Heart right ventricle (tissue), 16 donors: ENCODE measurements at places on chromosomes 16 and 17. TPM values are rescaled to one million over a fixed set of nuclear protein-coding genes. Genes with fewer than 3 reads are reported as not detected.

GRCh38 chr17:63364387-63364786, 81.7 kb downstream of the CYB561 start:
- no peak overlapping the region for H3K27ac ChIP-seq
- H3K27me3 ChIP-seq: no peaks in the 10 kb centered on the region
- no peak overlapping the region for H3K4me3 ChIP-seq
- no peaks in the 10 kb centered on the region for H3K4me1 ChIP-seq
- no peak for DNase-seq

Gene GPR139
- not detected for total RNA-seq

GRCh38 chr16:60605176-60605575, 1431.1 kb downstream of the CDH8 start:
- no peak overlapping the region for H3K27ac ChIP-seq
- H3K4me3 ChIP-seq: no peak overlapping the region
- no peak for DNase-seq
- no peaks in the 10 kb centered on the region for H3K4me1 ChIP-seq

DNA sequence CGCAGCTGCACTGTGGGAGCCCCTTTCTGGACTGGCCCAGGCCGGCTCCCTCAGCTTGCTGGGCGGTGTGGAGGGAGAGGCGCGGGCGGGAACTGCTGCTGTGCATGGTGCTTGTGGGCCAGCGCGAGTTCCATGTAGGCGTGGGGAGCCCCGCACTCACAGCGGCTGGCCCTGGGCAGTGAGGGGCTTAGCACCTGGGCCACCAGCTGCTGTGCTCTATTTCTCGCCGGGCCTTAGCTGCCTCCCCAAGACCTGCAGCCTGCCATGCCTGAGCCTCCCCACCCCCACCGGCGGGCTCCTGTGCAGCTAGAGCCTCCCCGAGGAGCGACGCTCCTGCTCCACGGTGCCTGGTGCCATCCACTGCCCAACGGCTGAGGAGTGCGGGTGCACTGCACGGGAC, 1.7 kb downstream of the MTHFSD start:
- no peak overlapping the region for H3K27ac ChIP-seq
- H3K36me3 ChIP-seq: peaks cover 38% of the 10 kb centered on the region
- DNase-seq: no peak

GRCh38 chr17:1913702-1914101, 83.9 kb downstream of the RPA1 start:
- H3K27ac ChIP-seq: no peak overlapping the region
- DNase-seq: no peak
- no peaks in the 10 kb centered on the region for H3K36me3 ChIP-seq
- H3K4me1 ChIP-seq: peaks cover 3% of the 10 kb centered on the region

Gene KRTAP2-2
- not detected for total RNA-seq
